NCI-H226 (cell line): ENCODE measurements at places on chromosomes 6 and 20.

- DNase-seq, result no peak
Measured at GRCh38 chr20:11057624-11058023, 383.8 kb upstream of the JAG1 start.

DNA sequence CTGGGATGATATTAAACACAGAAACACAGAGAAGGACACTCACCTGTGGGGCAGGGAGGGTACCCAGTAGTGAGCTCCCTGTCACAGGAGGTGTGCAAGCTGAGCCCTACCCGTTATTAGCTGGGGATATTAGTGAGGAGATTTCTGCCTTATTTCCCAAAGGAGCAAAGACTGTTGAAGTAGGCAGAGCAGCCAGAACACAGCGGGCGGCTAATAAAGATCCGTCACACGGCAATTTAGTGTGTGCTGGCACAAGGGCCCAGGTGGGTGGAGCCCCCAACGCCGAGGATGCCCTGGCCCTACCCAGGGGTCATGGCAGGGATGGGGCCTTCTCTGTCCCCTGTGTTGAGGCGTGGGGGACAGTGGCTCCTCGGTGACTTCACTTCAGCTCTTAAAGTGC lies 8.3 kb downstream of the VSTM2L start:
- no peak for DNase-seq

DNA sequence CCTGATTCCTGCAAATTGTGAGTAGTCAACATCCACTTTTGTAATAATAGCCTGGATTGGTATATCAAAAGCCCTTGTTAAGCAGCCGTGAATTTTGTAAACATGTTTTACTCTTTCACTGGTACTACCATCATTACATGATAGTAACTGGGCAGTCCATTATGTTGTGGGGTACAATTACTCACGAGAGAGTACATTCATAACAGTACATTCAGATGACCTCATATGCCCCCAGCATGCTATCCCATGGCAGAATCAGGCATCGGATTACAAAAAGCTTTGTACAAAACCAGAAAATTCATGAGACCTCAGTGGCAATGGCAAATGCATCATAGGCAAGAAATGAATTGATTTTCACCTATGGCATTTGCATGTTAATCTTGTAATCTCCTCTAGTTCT lies 166.2 kb downstream of the EPM2A start:
- DNase-seq, result peak; percentile 23

DNA sequence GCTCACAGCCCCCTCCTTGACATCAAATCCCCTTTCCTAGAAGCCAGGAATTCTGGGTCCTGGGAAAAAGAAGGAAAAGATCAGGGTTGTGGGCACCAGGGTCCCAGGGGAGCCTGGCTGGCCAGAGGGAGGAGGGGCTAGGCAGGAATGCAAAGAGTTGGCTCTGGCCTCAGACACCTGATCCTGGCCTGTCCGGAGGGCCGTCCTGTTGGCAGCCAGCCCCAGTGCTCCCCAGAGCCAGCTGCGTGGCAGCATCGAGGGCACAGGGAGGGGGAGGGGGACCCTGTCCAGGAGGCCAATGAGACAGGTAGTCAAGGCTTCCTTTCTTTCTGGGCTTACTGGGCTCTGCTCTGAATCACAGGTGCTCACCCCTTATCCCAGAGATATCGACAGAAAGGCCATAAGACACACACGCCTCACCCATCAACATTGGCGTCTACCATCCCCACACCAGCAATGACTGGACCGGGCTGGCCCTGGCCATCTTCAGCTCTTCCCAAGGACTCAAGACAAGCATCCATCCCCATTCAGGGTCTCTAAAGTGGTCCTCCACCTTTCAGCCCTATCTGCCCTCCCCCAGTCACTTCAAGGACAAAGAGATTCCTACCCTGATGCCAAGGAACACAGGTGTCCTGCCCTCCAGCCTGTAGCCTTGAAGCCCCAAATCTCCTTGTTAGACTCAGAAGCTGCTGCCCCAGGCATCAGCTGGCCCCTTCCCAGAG lies 723 bp downstream of the COL11A2 start:
- DNase-seq, result no peak

- no peak for DNase-seq
Measured at GRCh38 chr6:20789162-20789561, 254.9 kb downstream of the CDKAL1 start.

- DNase-seq, result no peak
Measured at GRCh38 chr20:5146871-5147592, 20.2 kb downstream of the CDS2 start.

DNA sequence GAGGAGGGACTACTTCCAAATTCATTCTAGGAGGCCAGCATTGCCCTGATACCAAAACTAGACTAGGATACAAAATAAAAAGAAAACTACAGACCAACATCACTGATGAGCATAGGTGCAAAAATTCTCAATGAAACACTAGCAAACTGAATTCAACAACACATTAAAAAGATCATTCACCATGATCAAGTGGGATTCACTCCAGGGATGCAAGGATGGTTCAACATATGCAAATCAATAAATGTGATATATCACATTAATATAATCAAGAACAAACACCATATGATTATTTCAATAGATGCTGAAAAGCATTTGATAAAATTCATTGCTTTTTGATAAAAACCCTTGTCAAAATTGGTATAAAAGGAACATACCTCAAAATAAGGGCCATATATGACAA lies 10.2 kb downstream of the PGBD1 start:
- DNase-seq, result no peak

DNA sequence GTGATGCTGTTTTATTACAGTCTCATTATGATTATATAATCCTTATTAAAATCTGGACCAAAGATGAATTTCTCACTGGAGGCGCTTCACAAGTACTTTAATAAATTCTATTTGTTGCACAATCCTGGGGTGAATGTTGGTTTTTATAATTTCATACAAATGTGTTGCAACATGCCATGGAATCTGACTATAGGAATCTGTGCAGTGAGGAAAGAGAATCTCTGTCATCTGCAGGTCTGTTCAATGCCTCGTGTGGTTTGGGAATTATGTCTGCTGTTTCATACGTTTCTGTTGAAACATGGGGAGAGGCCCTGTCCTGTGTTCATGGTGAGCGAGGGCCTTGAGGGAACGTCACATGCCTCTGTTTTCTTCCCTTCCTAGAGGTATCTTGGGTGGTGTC lies 277.3 kb downstream of the CDH4 start:
- DNase-seq, result no peak

DNA sequence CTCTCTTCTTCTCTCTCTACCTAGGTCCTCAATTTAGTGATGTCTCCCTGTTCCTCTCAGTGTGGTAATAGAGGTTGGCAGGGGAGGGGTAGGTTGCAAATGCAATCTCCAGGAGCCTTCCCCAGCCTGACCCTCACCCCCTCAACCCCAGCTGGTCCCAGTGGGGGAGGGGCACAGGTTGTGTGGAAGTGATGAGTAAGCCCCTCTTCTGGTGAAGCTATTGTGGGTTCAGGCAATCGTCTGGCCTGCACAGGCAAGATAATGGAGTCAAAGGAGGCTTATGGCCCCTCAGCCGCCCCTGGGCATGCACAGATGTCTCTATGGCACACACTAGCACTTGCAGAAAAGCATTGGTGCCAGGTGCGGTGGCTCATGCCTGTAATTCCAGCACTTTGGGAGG lies 10.8 kb upstream of the ADA start:
- DNase-seq, result no peak

DNA sequence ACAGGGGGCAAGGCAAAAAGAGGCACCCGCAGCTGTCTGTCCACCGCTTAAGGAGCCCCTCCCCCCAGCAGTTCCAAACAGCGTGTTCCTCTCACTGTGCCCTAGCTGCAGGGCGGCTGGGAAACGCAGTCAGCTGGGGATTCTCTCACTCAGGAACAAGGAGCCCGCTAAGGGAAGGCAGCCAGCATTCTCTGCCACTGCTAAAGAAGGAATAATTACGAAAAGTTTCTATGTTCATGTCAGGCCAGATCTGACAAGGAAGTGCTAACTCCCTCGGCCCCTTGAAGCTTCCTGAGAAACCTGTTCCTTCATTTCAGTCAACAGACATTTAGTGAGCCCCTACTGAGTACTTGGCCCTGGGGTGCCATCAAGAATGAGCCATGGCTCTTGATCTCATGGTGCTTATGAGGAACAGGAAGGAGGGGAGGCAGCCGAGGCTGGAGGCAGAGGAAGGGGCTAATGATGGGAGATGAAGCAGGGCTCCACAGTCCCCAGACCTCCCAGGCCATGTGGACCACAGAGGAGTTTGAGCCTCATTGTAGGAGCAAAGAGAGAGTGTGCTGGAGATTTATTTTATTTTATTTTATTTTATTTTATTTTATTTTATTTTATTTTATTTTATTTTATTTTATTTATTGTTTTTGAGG lies 101.7 kb upstream of the PMEPA1 start:
- no peak for DNase-seq

- DNase-seq, result no peak
Measured at GRCh38 chr6:134182528-134182927, 130.1 kb upstream of the SLC2A12 start.

DNA sequence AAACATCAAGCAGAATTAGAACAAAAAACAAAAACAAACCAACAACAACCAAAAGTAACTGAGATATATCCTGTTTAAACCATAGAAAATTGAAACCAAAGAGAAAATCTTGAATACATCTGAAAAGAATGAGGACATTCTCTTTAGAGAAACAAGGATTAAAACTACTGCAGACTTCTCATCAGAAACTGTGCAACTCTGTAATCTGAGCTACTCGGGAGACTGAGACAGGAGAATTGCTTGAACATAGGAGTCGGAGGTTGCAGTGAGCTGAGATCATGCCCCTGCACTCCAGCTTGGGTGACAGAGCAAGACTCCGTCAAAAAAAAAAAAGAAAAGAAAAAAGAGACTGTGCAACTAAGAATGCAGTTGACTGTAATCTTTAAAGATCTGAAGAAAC lies 153.4 kb downstream of the SYNDIG1 start:
- no peak for DNase-seq

DNA sequence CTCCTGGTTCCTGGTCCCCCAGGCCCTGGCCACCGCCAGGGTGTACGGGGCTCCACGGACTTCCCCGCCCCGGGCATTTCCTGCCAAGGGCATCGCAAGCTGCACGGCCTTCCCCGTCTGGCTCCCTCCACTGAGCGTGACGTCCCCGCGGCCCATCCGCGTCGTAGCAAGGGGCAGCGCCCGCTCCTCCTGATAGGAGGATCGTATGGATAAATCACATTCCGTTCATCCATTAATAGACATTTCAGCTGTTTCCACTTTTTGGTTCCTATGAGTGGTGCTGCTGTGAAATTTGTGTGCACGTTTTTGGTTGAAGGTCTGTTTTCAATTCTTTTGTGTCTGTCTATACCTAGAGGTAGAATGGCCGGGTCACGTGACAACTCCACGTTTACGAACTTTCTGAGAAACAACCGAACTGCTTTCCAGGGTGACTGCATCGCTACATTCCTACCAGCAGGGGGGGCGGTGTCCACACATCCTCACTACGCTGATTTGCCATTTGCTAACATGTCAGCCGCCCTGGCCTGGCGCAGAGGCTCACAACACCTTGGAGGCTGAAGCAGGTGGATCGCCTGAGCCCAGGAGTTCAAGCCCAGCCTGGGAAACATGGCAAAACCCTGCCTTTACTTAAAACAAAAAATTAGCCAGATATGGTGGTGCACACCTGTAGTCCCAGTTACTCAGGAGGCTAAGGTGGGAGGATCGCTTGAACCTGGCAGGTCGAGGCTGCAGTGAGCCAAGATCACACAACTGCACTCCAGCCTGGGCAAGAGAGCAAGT lies 37.7 kb downstream of the KCNQ2 start:
- DNase-seq, result peak; percentile 56

DNA sequence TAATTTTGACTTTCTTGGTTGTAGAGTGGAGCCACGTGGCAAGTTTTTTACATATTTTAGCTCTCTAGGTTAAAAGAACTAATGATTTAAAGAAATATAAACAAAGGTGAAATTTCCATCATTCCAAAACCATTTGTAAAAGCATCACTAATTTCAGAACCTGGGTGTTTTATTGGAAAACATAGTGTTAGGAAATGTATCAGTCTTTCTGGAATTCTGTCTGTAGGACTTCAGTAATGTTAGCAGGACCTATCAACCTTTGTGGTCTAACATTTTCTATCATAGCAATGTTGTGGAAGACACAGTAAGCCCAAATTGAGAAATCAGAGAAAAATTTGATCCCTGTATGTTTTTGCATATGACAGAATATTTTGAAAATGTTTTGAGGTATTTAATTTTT lies 28.3 kb downstream of the L3MBTL3 start:
- no peak for DNase-seq

DNA sequence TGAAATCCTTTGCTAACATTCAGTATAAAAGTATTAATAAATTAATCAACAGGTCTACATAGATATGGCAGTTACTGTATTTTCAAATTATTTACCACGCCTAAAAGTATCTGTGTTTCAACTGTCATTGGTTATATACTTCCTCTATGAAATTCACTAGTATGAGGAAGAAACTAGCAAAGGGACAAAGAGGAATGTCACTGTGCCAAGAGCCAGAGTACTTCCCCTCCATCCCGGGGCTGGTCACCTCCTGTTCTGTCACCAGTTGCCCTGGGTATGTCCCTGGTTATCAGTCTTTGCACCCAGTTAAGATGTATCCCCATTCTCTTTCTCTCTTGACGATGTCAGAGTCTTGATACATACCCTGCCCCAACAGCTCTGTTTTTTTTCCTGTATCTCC lies 476.8 kb upstream of the SOX4 start:
- no peak for DNase-seq

- DNase-seq, result peak; percentile 62
Measured at GRCh38 chr6:142569676-142570075, 267.9 kb downstream of the ADGRG6 start.

DNA sequence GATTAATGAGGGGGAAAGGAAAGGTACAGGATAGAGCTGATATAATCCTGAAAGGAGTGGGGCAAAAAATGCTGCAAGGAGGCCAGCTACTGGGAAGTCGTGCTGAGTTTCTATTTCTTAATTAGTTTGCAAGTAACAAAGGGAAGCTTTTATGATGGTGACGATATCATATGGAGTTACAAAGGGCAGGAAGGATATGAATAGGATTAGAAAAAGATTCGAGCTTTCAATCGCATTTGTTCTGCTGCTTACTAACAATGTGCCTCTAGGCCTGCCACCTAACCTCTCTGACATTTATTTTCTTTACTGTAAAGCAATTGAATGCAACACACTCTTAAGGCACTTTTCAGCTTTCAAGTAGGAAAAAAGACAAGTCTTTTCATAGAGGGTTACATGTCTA lies 219.2 kb downstream of the CLVS2 start:
- DNase-seq, result no peak

- no peak for DNase-seq
Measured at GRCh38 chr6:6975459-6976111, 132.2 kb upstream of the RREB1 start.

DNA sequence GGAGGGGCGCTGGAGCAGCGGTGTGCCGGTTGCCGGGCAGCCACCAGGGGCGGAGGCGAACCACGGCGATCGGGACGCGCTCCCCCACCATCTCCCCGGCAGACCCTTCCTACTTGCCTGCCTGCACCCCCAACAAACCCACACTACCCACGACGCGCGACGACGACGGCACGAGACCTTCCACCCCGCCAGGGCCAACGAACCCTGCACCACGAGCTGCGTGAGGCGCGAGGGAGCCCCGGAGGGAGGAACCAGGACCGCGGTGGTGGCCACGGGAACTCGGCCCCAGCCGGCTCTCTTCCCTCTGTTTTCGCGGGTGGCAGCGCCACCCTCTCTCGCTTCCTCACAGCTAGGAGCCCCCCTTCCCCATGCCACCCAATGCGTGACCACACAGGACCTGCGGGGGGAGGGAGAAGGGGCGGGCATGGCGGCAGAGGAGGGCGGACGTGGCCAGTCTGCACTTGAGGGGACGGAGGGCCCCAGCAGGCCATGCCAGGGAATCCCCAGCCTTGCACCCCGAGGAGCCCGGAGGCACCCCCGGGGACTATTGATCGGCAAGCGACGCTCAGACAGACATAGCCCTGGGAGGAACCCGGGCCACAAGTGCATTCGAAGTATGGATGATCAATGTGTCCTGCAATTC lies 1516.4 kb upstream of the DEFB115 start:
- no peak for DNase-seq
